Myocyte (in vitro differentiated cells): ENCODE measurements at places on chromosomes 6 and 20. TPM values are rescaled to one million over a fixed set of nuclear protein-coding genes. Genes with fewer than 3 reads are reported as not detected.

The RAMACL gene
- 0.43 TPM in 1 of 2 replicates, not detected in the other for total RNA-seq

The SRSF12 gene
- not detected in 2 replicates for total RNA-seq

The EYS gene
- not detected in 2 replicates for total RNA-seq

The THBD gene
- 14.2 and 17.9 TPM in 2 replicates for total RNA-seq

The JAG1 gene
- 14.0 and 30.8 TPM in 2 replicates for total RNA-seq

- DNase-seq: peak; percentile 100
Measured at GRCh38 chr6:4358414-4359107, 223.2 kb upstream of the ECI2 start.

DNA sequence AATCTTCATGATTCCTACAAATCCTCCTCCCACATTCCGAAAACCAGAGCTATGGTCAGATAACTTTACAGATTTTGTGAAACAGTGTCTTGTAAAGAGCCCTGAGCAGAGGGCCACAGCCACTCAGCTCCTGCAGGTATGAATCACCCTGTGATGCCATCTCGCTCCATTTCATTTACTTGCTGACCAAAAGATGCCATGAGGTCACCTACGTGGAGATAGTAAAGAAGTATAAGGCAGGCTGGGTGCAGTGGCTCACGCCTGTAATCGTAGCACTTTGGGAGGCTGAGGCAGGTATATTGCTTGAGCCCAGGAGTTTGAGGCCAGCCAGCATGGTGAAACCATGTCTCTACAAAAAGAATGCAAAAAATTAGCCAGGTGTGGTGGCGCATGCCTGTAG is 30.9 kb downstream of the STK4 start:
- no peak for DNase-seq

GRCh38 chr6:159112714-159113113 is 56.5 kb upstream of the FNDC1 start:
- DNase-seq: no peak

DNA sequence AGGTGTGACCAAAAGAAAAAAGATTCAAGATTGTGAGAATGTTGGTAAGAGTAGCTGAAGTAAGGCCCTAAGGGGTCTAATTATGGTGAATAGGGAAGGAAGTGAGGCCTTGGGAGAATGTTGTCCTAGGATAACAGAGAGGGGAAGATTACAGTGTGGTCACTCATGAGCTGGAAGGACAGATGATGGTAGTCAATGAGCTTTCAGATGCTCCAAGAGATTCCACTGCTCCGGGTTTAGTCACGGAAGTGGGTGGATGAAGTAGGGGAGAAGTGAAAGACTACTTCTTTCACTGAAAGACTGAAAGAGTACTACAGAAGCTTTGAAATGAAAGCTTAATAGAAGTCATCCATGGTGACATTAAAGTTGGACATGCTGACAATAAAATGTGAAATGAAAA is 108.5 kb downstream of the MMS22L start:
- no peak for DNase-seq

DNA sequence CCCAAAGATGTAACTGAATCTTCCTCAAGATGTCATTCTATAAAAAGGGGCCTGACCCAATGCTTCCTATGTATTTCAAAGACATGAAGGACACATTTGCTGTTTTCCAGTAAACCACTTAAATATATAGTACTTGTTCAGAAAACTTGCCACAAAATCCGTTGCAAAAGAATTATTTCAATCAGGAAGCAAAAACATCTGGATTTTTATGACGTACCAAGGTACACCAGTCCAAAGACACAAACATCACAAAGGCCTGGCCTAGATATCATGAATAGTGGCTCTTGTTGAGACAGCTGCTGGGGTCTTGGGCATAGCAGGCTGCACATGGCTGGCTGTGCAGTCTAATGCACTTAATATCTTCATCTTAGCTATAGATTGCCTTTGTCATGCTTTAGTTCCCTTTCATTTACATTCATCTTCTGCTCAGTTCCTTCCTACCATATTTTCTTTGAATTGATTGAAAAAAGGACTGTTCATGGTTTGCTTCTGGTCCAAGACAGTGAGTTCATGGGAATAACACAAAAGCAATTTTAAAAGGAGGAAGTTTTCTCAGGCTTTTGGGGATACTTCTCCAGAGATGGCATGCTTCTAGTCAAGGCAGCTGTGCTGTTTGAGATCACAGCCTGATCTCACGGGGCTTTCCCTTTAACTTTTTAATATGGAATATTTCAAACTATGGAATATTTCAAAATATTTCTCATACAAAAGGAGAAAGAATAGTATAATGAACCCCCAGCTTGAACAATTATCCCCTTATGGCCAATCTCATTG is 44.5 kb downstream of the MYLIP start:
- no peak for DNase-seq

GRCh38 chr6:147150293-147150692 is 53.9 kb upstream of the STXBP5 start:
- DNase-seq: no peak

DNA sequence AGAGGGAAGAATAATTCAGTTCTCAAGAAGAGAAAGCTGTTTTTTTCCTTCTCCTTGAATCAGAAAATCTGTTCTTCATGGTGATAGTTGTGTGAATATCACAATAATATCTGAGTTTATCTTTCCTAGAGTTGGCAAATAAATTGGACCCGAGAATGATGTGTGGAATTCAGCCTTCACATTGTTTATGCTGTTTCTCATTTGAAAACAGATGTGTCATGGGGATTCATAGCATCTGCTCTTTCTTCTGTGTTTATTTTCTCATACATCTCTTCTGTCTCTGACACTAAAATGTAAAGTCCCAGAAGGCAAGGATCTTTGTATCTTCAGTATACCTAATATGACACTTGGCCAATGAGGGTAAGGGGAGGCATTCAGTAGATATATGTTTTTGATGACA is 103.6 kb upstream of the SGK1 start:
- DNase-seq: peak; percentile 28

- peak; percentile 47 for DNase-seq
Measured at GRCh38 chr6:155495011-155495768, 39.6 kb upstream of the NOX3 start.
